ENCODE measurements at places on chromosomes 2 and 18. TPM values are rescaled to one million over a fixed set of nuclear protein-coding genes. Genes with fewer than 3 reads are reported as not detected.

Gene TMEM247
- not detected for total RNA-seq

DNA sequence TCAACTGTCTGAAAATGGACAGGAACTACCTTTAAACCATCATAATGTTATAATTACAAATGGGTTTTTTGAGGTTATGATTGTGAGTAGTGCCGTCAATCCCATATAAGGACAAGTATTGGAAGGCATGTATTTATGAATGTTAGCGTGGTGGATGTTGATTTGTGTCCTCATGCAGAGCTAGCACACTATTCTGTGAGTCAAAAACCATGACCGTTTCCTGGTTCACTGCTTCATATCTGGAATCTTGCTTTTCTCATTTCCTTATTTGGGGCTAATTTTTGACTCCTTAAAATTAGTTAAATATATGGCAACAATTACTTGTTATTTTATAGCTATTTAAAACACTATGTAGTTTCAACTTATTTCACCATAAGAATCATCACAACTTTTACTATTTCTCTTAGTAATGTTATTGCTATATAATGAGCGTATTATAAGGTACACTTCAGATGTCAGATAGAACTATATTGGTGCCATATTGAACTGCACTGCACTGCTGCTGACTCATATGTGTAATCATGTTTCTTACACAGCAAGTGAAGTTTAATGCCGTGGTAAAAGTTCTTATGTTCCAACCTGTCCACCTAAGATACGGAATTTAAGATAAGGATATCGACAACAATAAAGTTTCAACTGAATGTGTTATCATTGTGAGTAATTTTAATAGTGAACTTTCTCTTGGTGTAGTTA lies 192.8 kb downstream of the PTGR3 start:
- no peak overlapping the region for H3K4me3 ChIP-seq
- no peaks in the 10 kb centered on the region for H3K36me3 ChIP-seq
- H3K27ac ChIP-seq: no peak overlapping the region

Gene CHST10
- 14.0 TPM for total RNA-seq

Gene MTIF2
- 22.0 TPM for total RNA-seq

DNA sequence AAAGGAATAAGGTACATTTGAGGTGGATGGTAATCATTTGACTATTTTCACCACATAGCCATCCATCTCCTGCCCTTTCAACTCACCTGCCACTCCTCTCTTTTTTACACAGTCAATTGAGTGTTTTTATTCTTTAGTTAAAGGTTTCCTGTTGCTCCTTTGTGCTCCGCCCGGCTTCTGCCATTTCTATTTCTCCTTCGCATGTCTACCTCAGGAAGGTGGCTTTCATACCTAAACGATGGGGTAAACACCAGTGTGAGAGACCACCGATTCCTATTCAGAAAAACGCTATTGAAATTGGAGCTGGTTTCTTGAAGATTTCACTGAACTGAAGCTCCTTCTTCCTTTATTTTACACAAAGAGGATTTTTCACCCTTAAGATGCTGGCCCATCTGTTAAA lies 1628.0 kb upstream of the PIK3C3 start:
- H3K36me3 ChIP-seq: no peaks in the 10 kb centered on the region
- H3K27ac ChIP-seq: no peak overlapping the region
- DNase-seq: no peak
- H3K4me3 ChIP-seq: no peak overlapping the region

- no peaks in the 10 kb centered on the region for H3K27me3 ChIP-seq
- H3K4me1 ChIP-seq: peaks cover 2% of the 10 kb centered on the region
- H3K27ac ChIP-seq: no peak overlapping the region
- H3K36me3 ChIP-seq: no peaks in the 10 kb centered on the region
These were observed 51.7 kb downstream of the LONRF2 start for GRCh38 chr2:100270381-100271146.

GRCh38 chr2:190177249-190178040 lies 114.9 kb upstream of the MSTN start:
- H3K27me3 ChIP-seq: peaks cover 2% of the 10 kb centered on the region
- H3K27ac ChIP-seq: no peak overlapping the region
- peak; percentile 65 for DNase-seq
- no peaks in the 10 kb centered on the region for H3K36me3 ChIP-seq

Gene CMPK2
- total RNA-seq: 3.2 TPM

DNA sequence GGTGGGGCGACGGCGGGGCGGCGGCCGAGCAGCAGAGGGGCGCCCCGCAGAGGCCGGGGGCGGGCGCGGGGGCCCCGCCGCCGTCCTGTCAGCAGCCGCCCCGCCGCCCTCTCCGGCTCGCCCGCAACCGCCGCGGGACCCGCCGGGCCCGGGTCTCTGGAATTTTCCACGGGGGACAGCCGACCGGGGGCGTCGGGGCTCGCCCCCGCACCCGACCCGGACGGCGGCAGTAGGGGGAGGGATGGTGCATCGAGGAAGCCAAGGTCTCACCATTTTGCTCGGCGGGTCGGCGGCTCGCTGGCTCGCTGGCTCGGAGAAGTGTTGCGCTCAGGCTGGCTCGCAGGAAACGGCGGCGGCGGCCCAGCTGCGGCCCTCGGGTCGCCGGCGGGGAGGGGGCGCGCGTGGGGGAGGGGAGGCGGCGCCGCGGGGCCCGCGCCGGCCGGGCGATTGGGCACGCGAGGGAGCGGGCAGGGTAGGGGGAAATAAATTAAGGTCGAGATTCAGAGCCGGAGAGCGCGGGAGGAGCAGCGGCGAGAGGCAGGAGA lies 405 bp downstream of the PPP3R1 start:
- H3K27me3 ChIP-seq: no peaks in the 10 kb centered on the region
- H3K36me3 ChIP-seq: peaks cover 2% of the 10 kb centered on the region
- peak overlapping the region; percentile 96 for H3K27ac ChIP-seq
- H3K4me3 ChIP-seq: peak overlapping the region; percentile 78

Gene DYSF
- total RNA-seq: 51.6 TPM

Gene MAL
- total RNA-seq: 2.4 TPM

DNA sequence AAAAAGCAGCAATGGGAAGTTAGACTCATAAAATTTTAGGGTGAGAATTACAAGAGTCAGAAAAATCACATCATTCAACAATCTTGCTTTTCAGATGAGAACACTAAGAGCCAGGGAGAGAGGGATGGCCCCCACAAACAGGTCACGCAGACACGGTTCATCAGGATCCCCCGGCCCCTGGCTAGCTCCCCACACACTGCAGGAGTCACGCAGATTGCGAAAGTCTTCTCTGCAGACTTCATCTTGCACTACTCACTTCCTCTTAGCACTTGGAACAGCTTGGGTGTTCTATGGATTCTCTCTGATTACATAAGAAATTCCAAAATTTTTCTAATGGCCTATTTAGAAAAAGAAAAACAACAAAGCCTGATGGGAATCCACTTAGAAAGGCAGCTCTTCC lies 21.6 kb upstream of the SULT1C2 start:
- peak; percentile 56 for DNase-seq
- no peaks in the 10 kb centered on the region for H3K27me3 ChIP-seq

Gene C1QL2
- not detected for total RNA-seq

- no peaks in the 10 kb centered on the region for H3K27me3 ChIP-seq
- H3K36me3 ChIP-seq: no peaks in the 10 kb centered on the region
- DNase-seq: no peak
- H3K27ac ChIP-seq: no peak overlapping the region
These were observed 27.0 kb upstream of the SELENOI start for GRCh38 chr2:26318950-26319349.

- peaks cover 3% of the 10 kb centered on the region for H3K27me3 ChIP-seq
- H3K36me3 ChIP-seq: no peaks in the 10 kb centered on the region
- peaks cover 4% of the 10 kb centered on the region for H3K4me1 ChIP-seq
- no peak overlapping the region for H3K27ac ChIP-seq
These were observed 37.8 kb upstream of the MRPL19 start for GRCh38 chr2:75608684-75609333.

Gene MSTN
- total RNA-seq: 26.2 TPM

GRCh38 chr18:70461323-70462077 lies 172.7 kb downstream of the SOCS6 start:
- no peak overlapping the region for H3K27ac ChIP-seq
- no peak overlapping the region for H3K4me3 ChIP-seq
- no peak for DNase-seq
- H3K27me3 ChIP-seq: peaks cover 6% of the 10 kb centered on the region

DNA sequence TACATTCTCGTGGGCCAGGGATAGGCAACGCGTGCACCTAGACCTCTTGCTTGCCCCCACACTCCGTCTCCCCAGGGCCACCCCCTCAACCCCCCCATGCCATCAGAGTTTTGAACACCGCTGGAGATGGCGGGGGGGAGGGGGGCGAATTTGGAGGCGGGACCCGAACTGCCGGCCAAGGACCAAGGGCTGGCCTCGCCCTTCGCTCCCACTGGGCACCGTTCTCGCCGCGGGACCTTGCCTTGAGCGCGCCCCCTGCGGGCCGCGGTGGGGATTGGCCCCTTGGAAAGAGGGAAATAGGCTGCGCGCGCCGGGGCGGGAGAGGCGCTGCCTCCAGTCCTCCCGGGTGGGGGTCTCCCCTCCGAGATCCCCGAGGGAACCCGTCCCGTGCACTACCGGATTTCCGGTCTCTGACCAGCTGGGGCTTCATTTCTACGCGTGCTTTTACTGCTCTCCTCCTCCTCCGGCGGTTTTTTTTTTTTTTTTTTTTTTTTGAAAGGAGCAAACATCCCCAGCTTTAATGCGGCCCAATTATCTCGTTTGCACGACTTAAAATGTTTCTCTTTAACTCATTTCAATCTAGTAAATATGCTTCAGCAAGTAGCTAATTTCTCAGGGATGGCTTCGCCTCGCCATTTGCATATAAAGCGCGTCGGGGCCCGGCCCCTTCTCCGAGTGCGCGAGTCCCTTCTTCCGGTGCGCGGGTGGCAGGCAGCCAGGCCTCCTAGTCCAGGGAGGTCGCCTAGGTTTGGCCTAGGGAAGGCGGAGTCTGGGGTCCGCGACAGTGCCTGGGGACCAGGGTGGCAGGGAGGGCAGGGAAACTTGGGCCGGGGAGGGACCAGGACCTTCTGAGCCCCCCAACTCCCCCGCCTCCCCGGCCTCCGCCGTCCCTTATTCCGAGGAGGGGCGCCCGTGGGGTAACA lies 10.0 kb upstream of the GBX2 start:
- no peaks in the 10 kb centered on the region for H3K36me3 ChIP-seq
- H3K4me1 ChIP-seq: peaks cover 24% of the 10 kb centered on the region
- peak; percentile 58 for DNase-seq
- peak overlapping the region; percentile 9 for H3K4me3 ChIP-seq
- H3K27me3 ChIP-seq: peaks cover 81% of the 10 kb centered on the region

Gene SERPINB3
- total RNA-seq: not detected

DNA sequence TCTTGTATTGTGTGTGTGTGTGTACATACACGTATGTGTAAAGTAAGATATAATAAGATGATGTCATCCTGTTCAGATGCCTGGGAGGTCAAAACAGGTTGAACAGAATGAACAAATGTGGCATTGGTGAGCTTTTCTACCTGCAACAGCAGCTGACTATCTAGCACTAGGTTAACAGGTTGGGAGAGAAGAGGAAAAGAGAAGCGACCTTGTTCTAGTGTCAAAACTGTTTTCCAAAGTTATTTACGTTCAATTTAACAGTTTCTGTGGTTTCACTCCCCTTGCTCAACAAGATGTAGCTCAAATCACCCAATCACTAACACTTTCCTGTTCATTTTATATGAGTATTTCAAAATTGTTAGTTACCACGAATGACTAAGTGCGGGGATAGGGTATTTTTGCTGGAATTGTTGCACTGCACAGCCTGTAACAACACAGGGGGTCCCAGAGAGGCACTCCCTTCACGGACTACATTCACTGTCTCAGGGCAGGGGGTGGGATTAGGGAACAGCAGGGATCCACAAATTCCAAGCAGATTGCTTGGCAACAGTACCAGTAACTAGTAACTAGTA lies 67.5 kb upstream of the DTNB start:
- DNase-seq: no peak
- H3K4me1 ChIP-seq: peaks cover 6% of the 10 kb centered on the region
- H3K4me3 ChIP-seq: no peak overlapping the region
- H3K27me3 ChIP-seq: no peaks in the 10 kb centered on the region

Gene KATNAL2
- 5.0 TPM for total RNA-seq

DNA sequence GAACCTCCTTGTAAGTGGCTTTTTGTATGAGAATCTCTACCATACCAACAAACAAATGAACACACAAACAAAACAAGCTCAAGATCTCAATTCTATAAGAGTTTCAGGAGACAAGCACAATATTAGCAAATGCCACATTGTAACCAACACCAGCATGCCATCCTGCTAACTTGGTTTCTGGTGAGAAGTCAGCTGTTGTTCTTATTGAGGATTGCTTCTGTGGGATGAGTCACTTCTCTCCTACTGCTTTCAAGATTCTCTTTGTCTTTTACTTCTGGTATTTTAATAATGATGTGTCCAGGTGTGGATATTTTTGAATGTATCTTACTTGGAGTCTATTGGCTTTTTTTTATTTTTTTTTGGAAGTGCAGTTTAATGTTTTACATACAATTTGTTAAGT lies 131.7 kb downstream of the BCL2L11 start:
- DNase-seq: no peak
- H3K27ac ChIP-seq: no peak overlapping the region
- no peaks in the 10 kb centered on the region for H3K36me3 ChIP-seq
- H3K4me3 ChIP-seq: no peak overlapping the region
- no peaks in the 10 kb centered on the region for H3K4me1 ChIP-seq

DNA sequence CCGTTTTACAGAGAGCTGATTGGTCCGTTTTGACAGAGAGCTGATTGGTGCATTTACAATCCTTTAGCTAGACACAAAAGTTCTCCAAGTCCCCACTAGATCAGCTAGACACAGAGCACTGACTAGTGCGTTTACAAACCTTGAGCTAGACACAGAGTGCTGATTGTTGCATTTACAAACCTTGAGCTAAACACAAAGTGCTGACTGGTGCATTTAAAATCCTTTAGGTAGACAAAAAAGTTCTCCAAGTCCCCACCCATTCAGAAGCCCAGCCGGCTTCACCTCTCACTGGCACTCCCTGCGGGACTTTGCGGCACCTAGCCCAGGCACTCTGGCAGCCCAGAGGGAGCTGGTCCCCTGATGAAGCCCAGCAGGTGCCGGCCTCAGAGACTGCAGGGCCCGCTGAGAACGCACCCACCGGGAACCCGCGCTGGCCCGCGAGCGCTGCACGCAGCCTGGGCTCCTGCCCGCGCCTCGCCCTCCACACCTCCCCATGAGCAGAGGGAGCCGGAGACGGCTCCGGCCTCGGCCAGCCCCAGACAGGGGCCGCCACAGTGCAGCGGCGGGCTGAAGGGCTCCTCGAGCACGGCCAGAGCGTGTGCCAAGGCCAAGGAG lies 508.1 kb upstream of the CHAC2 start:
- DNase-seq: no peak
- H3K27me3 ChIP-seq: no peaks in the 10 kb centered on the region
- H3K4me3 ChIP-seq: no peak overlapping the region
- H3K4me1 ChIP-seq: no peaks in the 10 kb centered on the region
- no peak overlapping the region for H3K27ac ChIP-seq

GRCh38 chr2:191740016-191740419 lies 62.1 kb downstream of the NABP1 start:
- H3K4me3 ChIP-seq: no peak overlapping the region
- DNase-seq: no peak
- no peaks in the 10 kb centered on the region for H3K27me3 ChIP-seq
- no peak overlapping the region for H3K27ac ChIP-seq
- no peaks in the 10 kb centered on the region for H3K36me3 ChIP-seq

Gene SLC4A5
- 2.2 TPM for total RNA-seq

GRCh38 chr2:206054952-206055351 lies 31.0 kb downstream of the INO80D start:
- H3K27me3 ChIP-seq: no peaks in the 10 kb centered on the region
- H3K4me1 ChIP-seq: no peaks in the 10 kb centered on the region
- no peak overlapping the region for H3K27ac ChIP-seq
- no peak for DNase-seq

Gene KCNJ13
- total RNA-seq: not detected

Gene VSNL1
- total RNA-seq: 2.3 TPM

GRCh38 chr2:176553685-176554100 lies 284.5 kb downstream of the MTX2 start:
- no peaks in the 10 kb centered on the region for H3K36me3 ChIP-seq
- peak overlapping the region; percentile 38 for H3K4me3 ChIP-seq
- peak overlapping the region; percentile 93 for H3K27ac ChIP-seq
- H3K4me1 ChIP-seq: peaks cover 16% of the 10 kb centered on the region
- peak; percentile 91 for DNase-seq
- peaks cover 3% of the 10 kb centered on the region for H3K27me3 ChIP-seq
